ENCODE measurements at places on chromosomes 7 and 10.

- no peak for DNase-seq
These were observed 6.1 kb downstream of the ZNF853 start for GRCh38 chr7:6621195-6622133.

- DNase-seq = no peak
These were observed 8.7 kb downstream of the ZMIZ2 start for GRCh38 chr7:44757311-44757710.

DNA sequence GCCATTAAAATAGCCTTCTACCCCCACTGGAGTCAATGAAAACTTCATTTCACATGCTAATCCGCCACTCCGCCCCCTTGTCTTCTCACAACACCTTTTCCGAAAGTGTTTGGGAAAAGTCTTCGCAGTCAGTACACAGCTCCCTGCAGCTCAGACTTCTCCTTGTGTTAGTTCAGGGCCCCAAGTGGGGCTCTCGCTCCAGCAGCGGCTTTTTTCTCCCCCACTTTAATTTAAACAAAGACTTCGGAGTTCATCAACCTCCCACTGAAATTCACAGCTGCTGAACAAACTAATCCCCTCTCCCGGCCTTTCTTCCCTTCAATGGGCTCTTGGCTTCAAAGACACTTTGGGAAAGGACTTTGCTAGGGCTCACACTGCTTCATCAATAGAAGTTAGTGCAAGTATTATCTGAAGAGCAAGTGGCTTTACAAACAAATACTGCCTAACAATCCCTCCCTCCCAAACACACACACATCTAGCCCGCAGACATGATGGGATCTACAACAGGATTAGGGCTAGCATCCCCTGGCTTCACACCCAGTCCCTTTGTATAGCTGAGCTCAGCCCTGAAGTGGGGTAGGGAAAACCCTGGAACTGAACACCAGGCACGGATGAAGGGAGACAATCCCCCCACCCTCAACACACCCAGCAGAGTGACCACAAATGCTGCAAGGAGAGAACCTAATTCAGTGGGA, 23.1 kb downstream of the WNT8B start:
- DNase-seq = no peak

GRCh38 chr7:95485391-95486123, at the start of gene ASB4:
Gene ASB4 (plus strand): TSS chr7:95485943. CDS start chr7:95485972, 29 bp downstream.
- no peak for DNase-seq

DNA sequence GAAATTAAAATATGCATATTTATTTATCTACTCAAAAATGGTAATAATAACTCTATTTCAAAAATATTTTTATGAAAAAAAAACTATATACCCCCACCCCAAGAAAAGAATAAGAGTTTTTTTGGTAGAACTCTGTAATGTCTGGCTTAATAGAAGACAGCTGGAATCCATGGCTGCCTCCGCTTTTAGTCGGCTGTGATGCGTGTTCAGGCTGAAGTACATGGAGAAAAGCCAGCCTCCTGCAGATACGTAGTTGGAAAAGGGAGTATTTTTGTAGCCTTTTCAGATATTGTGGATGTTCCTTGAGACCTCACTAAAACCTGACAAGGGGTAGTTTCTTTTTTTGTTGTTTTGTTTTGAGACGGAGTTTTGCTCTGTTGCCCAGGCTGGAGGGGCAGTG, 10.0 kb downstream of the FOXK1 start:
- DNase-seq = no peak

- DNase-seq = no peak
These were observed 216.9 kb downstream of the GLI3 start for GRCh38 chr7:42020061-42020460.

DNA sequence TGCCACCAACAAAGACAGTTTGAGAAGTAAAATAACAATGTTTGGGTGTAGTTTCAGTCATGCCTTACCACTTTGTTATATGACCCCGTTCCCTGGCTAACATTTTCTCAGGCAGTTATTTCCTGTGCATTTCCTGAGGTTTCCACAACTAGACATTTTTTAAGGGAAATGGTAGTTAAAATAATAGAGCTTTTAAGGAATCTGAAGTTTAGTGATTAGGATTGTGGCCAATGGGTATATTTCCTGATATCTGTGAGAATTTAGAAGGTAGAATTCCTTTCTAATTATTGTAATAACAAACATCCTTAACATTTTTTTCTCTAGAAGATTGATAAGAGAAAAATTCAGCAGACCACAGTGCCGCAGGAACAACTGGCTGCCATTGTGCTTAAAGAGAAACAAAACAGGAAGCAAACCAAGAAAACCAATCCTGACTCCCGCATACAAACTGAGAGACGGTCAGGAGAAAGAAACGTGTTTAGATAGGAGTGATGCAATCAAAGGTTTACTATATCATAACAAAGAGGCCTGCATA, 193.6 kb downstream of the MBL2 start:
- no peak for DNase-seq

GRCh38 chr7:55179931-55180682, 161.3 kb downstream of the EGFR start:
- no peak for DNase-seq

DNA sequence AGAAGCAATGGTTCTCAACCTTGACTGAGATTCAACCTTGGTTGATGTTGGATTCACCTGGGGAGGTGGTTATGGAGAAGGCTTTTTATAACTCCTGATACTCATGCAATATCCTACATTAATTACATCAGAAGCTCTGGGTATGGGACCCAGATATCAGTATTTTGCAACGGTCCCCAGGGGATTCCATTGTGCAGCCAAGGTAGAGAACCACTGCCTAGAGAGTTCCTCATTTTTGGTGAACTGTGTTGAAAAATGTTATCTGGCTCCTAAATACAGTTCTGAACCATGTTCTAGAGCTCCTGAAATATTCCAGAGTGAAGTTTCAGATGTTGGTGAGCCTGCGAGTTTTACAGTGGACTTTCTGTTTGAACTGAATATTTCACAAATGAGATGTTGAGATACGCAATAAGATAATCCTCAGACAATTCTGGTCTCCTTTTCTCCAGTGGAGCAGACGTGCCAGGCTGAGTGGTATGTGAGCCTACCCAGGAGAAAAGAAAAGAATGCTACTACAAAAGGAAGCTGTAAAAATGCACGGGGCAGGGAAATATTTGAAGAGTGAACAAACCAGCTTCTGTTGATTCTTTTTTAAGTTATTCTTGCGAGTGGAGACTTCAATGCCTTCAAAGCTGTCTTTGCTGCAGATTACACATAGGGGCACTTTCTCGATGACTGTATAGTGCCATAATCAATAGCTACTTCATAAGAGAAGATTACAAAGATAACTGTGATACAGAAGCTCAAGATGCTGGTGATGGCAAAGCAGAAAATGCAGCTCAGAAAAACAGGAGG, 13.6 kb upstream of the C10orf120 start:
- no peak for DNase-seq

GRCh38 chr7:16416289-16417282, 4.8 kb downstream of the CRPPA start:
- no peak for DNase-seq

DNA sequence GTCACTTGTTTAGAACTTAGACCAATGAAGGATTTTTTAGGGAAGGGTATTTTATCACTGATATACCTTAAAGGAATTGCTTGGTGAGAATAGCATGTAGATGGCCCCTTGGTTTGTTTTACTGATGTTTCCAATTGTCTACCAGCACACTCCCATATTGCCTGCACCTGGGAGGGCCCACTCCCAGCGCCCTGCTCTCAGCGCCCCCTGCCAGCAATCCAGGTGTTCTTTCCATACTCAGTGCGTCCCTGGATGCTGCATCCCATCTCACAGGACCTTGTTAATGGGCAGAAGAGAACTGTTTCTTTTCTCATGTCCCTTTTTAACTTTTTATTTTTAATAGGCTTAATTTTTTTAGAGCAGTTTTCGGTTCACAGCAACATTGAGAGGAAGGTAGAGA, 24.1 kb upstream of the SFRP5 start:
- no peak for DNase-seq

- DNase-seq = no peak
These were observed 66.5 kb downstream of the ASB13 start for GRCh38 chr10:5599613-5600520.

- DNase-seq = no peak
These were observed 156.5 kb downstream of the EXOC4 start for GRCh38 chr7:133409421-133409820.

- DNase-seq = no peak
These were observed 125.1 kb downstream of the CDK14 start for GRCh38 chr7:90720984-90721760.

- DNase-seq = no peak
These were observed 125.1 kb upstream of the KCTD7 start for GRCh38 chr7:66503551-66504031.

DNA sequence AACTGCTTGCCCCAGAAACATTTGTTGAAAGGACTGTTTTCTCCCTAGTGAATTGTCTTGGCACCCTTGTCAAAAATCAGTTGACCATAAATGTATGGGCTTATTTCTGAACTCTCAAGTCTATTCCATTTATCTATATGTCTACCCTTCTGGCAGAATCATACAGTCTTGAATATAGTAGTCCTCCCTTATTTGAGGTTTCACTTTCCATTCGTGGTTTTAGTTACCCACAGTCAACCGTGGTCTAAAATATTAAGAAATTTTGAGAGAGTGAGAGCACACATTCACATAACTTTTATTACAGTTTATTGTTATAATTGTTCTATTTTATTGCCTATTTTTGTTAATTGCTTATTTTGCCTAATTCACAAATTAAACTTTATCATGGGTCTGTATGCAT, 17.4 kb upstream of the CEP41 start:
- no peak for DNase-seq

- no peak for DNase-seq
These were observed 3.7 kb upstream of the PLPP4 start for GRCh38 chr10:120453319-120453718.

DNA sequence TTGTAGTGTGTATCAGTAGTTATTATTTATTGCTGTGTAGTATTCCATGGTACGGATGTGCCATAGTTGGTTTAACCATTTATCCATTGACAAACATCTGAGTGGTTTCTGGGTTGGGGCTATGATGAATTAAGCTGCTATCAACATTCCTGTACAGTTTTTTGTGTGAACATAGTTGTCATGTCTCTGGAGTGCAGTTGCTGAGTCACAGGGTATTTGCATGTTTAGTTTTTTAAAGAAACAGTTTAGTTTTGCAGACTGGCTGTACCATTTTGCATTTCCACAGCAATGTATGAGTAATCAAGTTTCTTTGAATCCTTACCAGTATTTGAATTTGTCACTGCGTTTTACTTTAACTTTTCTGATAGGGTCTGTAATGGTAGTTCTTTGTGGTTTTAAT, 516.7 kb upstream of the CELF2 start:
- DNase-seq = no peak

DNA sequence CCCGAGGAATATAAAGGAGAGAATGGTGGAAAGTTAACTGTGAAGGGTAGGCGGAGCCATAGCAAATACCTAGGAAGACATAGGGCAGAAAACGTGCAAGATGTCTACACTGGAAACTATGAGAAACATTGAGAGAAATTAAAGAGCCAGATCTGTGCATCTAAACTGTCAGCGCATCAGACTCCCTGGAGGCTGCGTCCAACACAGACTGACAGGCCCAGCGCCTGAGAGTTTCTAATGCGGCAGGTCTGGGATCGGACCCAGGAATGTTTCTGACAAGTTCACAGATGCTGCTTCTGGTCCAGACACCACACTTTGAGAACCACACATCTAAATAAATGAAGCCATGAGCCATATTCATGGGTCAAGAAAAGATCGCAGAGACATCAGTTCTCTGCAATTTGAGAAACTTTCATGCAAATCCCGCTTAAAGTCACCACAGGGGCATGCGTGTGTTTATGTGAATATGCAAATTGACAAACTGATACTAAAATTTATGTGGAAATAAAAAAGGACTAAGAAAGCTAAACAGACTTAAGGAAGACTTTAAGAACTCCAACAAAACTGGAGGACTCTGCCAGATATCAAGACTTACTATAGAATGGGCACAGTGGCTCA, 38.8 kb downstream of the PROSER2 start:
- no peak for DNase-seq

DNA sequence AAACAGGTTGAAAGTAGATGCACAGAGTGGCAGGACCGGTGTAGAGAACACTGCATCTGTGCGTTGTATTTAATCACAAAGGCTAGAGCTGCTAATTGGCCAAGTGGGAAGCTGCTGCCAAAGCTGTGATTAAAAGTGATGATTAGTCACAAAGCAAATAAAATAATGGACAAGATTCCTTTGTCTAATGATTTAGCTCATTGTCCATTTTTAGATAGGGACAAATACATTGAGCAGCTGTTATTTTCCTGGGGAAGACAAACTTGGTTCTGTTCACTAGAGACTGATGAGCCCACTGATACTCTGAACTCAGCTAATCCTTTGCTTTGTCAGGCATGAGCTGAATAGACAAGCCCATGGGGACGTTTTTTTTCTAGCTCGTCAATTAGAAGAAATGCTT, 19.7 kb downstream of the UBE3C start:
- no peak for DNase-seq

DNA sequence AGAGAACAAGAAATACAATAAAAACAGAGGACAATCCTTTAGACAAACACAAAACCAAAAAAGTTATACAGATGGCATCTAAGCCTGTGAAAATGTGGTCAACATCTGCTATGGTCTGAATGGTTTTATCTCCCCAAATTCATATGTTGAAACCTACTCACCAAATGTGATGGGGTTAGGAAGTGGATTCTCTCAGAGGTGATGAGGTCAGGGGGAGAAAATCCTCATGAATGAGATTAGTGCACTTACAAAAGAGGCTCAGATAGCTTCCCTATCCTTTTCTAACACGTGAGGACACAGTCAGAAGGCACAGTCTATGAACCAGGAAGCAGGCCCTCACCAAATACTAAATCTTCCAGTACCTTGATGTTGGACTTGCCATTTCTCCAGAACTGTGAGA, 147.8 kb upstream of the GPR22 start:
- no peak for DNase-seq

- DNase-seq = no peak
These were observed 34.4 kb downstream of the ADD3 start for GRCh38 chr10:110042181-110042580.

DNA sequence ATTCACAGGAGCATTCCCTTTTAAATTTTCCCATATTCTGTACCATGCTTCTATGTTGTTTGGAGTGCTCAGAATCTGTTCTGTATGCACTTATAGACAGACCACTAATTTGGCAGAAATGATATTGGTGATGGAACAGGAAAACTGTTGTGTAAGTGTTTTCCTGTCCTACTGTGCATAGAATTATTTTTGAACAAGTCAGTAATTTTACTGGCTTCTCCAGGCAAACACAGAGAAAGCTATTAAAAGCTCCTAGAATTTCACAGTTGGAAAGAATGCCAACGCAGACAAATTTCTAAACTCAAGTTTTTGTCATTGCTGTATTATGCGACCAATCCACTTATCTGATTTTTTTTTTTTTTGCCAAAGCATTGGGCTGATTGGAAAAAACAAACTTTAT, 55.7 kb downstream of the ANKMY2 start:
- no peak for DNase-seq

- DNase-seq = no peak
These were observed 225.7 kb downstream of the AGMO start for GRCh38 chr7:15336146-15336545.

- DNase-seq = no peak
These were observed 86.6 kb upstream of the C7orf33 start for GRCh38 chr7:148503900-148504487.

- DNase-seq = no peak
These were observed 950.7 kb upstream of the PHF14 start for GRCh38 chr7:10022957-10023356.

GRCh38 chr7:111531993-111532392, 30.3 kb downstream of the IMMP2L start:
- DNase-seq = no peak

- DNase-seq = no peak
These were observed 80.9 kb downstream of the UNCX start for GRCh38 chr7:1313613-1314012.

- no peak for DNase-seq
These were observed 35.1 kb upstream of the GRID1 start for GRCh38 chr10:86401588-86402282.
